ENCODE measurements at places on chromosomes 4 and X.
A peak's percentile ranks its signal among the peaks of the same experiment; 100 is the strongest.

GRCh38 chr4:18397681-18398390 lies 376.3 kb upstream of the LCORL start:
- no peak for DNase-seq

DNA sequence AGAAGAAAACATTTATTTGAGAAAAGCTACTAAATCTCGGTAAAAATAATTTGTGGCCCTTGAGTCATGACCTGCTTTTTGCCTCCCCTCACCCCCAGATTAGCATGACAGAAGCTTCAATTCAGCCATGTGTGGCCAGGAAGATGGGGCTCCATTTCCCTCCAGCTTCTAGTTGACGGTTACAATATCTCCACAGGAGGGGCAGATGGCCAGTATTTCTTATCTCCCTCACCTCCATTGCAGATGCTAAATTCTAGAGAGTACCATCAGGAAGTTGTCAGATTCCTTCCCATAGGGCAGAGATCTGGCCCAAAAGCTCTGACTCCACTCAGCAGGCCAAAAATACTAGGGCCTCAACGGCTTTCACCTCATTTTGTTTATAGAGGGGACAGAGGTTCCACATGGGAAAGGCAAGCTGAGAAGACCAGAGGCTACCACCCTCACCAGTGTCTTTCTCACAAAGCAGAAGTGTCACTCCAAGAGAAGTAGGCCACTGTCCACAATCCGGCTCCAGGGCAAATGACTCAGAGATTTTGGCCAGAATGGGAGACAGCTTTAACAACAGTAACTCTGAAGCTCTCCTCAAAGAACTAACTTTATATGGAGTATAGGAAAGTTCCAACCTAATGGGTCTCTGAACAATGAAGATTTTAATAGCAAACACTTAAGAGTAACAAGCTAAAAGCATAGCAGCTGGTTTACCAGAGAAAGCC lies 108.3 kb downstream of the TBC1D19 start:
- DNase-seq = no peak

DNA sequence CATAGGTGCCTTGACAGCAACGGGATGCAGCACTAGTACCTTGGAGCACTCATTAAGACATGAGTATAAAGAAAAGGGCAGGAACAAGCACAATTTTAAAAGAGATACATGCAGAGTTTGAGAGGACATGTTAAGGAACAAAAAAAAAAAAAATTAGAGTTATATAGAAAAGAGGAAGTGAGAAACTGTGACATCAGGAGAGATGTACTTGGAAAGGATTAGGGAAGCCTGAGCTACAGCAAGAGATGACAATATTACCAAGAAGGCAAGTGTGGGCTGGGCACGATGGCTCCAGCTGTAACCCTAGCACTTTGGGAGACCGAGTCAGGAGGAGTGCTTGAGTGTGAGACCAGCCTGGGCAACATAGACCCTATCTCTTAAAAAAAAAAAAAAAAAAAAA lies 37.4 kb downstream of the GPR143 start:
- DNase-seq = no peak

GRCh38 chr4:96260064-96260682 lies 420.3 kb downstream of the PDHA2 start:
- no peak for DNase-seq

DNA sequence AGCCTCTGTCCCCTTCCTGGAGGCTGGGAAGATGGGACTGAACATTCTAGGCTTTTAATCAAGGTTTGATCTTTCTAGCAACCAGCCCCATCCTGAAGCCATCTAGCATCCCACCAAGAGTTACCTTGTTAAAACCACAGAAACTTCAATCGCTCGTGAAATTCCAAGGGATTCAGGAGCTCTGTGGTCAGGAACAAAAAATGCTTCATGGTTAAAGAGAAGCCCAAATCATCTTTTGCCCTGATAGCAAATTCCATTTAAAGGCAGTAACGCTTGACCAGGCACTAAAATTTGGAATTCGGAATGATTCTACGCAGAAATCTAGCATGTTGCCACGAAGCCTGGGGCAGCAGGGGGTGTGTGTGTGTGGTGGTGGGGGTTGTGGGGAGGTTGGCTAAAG lies 47.8 kb downstream of the CASP6 start:
- DNase-seq = no peak

- DNase-seq = peak; percentile 44
Observed at GRCh38 chrX:51608766-51609165, 9.9 kb downstream of the CENPVL3 start.

DNA sequence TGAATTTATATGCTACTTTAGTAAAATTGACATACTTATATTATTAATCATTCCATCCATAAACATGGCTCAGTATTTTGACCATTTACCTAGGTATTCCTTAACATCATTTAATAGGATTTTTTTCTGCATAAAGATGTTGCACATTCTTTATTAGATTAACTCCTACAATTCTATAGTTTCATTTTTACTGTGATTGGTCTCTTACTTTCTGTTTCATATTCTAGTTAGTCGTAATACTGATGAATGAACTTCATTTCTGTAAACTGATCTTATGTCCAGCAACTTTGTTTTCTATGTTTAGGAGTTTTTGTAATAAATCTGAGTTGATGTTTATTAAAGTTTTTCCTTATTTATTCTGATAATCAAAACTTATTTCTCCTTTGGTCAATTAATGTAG lies 278.2 kb upstream of the CXXC4 start:
- DNase-seq = no peak

GRCh38 chr4:26104056-26104685 lies 190.2 kb downstream of the SMIM20 start:
- DNase-seq = no peak

GRCh38 chrX:103774070-103774642 lies 2.5 kb upstream of the PLP1 start:
- peak; percentile 39 for DNase-seq

GRCh38 chr4:67911638-67912037 lies 27.8 kb upstream of the TMPRSS11D start:
- no peak for DNase-seq

DNA sequence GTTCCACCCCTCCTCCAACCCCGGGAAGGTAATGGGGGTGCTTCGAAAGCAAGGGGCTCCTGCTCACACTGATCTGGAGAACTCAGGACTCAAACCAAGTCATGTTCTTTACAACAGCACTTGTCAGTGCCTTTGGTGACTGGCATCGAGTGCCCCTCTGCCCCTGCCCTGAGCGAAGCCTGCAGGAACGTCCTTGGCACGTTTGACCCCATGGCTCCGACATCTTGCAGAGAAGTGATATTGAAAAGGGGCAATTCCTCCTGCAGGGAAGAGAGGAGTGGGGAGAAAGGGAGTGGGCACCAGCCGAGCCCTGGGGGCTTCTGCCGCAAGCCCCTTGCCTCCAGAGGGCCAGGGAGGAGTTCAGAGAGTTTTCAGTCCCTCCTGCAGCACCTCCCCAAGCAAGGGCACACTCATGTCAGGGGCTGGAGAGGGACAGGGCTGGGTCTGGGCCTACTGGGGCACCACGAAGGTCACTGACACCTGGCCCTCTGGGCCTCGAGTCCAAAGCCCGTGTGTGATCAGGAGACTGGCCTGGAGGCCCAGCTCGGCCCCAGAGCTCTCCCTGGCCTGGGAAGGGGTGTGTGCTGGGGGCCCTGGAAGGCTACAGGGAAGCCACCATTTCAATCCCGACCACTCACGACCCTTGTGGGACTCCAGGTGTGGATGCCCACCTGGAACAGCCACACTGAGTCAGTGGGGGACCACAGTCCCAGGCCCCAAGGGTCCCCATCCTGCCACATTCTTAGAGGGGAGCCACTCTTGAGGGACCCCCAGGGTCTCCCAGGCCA lies 94.9 kb upstream of the NKX1-1 start:
- no peak for DNase-seq

GRCh38 chr4:142845293-142846107 lies 601 bp downstream of the INPP4B start:
- DNase-seq = no peak

- DNase-seq = no peak
Observed at GRCh38 chr4:128475597-128475996, 188.0 kb upstream of the PGRMC2 start.

DNA sequence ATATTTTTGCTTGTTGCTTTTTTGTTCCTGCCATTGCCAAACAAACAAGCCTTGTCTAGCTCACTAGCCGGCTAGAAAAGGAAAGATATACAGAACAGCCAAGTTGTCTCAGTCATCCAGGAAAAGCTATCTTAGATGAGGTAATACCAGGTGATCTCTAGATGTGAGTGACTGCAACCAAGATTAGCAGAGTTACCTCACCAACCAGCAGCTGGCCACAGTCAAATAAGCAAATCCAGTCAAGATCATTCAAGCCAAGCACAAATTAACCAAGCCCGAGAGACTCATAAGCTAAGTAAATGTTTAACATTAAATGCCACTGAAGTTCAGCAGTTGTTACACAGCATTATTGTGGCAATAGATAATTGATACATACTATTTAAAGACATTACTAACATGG lies 108.6 kb downstream of the CENPC start:
- DNase-seq = no peak

GRCh38 chr4:186088523-186088922 lies 16.0 kb upstream of the FAM149A start:
- DNase-seq = no peak

- DNase-seq = no peak
Observed at GRCh38 chr4:150355418-150355817, 226.5 kb upstream of the MAB21L2 start.

DNA sequence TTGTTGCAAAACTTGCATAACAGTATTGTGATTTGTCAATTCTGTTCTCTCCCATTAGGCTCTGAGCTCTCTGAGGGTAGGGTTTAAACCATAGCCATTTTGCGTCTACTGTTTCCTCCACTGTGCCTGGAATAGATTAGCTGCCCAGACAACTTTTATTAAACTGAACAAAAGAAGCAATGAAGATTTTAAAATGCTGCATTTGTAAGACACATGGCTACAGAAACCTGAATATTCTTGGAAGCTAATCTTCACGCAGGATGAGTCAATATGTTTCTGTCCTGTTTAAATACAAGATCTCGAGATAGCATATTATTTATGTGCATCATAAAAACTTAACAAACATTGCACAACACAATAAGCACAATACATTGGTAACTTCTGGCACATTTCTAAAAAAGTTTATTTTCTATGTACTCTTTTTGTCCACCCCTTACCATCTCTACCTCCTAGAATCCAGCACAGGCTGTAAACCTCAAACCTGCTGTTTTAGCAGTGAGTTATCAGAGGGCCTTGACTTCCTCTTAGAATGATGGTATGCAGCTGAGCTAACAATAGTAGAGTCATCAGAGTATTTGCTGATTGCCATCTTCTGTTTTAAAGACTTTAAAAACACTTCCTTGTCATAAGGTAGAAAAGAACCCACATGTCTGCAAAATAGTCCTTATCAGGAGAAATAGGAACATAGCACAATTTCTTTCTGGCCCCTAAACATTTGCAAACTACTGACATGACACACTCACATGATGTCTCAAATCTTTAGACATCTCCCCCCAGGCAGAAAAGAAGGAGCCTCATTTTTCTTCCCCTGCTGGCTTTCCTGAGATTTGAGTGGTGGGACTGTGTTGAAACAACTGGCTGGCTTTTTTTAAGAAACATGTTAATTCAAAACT lies 10.6 kb upstream of the CCNG2 start:
- peak; percentile 38 for DNase-seq

DNA sequence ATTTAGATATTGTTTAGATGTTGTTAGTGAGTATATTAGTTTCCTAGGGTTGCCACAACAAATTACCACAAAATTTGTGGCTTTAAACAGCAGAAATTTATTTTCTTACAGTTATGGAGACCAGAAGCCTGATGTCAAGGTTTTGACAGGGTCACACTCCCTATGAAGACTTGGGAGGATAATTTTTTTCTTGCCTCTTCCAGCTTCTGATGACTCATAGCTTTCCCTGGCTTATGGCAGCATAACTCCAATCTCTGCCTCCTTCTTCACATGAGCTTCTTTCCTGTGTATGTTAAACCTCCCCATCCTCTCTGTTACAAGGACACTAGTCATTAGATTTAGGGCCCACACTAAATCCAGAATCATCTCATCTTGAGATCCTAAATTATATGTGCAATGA lies 20.9 kb upstream of the RAB40A start:
- DNase-seq = peak; percentile 47

- DNase-seq = no peak
Observed at GRCh38 chr4:31715302-31715701, 995.1 kb downstream of the PCDH7 start.

DNA sequence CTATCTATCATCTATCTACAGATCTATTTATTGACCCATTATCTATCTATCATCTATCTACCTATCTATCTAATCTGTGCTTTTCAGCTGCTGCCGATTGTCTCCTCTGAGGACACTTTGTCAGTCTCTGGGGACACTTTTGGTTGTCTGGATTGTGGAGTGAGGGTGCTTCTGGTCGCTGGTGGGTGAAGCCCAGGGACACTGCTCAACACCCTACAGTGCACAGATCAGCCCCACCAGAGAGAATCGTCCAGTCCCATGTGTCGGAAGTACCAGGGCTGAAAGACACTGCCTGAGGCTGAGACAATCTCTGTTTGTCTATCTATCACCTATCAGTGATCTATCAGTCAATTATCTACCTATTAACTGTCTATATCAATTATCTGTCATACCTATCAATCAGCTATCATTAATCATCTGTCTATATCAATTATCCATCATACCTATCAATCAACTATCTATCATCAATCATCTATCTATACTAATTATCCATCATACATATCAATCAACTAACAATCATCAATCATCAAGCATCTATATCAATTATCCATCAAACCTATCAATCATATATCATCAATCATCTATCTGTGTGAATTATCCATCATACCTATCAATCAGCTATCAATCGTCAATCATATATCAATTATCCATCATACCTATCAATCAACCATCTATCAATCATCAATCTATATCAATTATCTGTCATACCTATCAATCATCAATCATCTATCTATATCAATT lies 70.0 kb upstream of the PPP2R3B start:
- DNase-seq = no peak

DNA sequence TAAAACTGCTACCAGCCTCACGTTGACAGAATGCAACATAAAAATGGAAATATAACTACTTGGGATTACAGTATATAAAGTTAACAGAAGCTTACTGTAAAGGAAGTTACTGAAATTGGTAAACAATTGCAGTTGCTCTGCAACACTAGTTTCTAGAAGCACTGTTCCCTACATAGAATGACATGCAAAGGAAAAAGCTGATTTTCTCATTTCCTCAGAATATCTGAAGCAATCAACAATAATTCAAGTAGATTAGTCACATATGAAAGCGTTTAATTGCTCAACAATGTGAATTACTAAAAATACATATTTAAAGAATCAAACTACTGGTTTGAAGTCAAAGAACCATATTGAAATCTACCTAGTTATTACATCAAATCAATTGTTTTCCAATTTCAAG lies 31.8 kb downstream of the PDGFC start:
- no peak for DNase-seq

DNA sequence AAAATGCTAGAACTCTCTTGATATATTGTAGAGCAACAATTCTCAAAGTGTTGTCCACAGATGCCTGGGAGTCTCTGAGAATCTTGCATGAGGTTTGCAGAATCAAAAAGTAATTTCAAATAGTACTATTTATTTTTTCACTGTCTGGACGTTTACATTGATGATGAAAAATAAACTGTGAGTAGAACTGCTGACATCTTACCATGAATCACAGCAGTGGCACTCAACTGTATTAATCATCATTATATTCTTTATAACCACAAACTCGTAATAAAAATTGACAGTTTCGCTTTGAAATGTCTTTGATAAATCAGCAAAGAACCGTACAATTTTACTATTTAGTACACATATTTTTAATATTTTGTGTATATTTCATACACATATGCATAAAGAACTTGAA lies 94.5 kb downstream of the NAF1 start:
- DNase-seq = peak; percentile 38
